Right renal pelvis (tissue), 4 donors: ENCODE measurements at places on chromosomes 16 and 17.
A peak's percentile ranks its signal among the peaks of the same experiment; 100 is the strongest.

DNA sequence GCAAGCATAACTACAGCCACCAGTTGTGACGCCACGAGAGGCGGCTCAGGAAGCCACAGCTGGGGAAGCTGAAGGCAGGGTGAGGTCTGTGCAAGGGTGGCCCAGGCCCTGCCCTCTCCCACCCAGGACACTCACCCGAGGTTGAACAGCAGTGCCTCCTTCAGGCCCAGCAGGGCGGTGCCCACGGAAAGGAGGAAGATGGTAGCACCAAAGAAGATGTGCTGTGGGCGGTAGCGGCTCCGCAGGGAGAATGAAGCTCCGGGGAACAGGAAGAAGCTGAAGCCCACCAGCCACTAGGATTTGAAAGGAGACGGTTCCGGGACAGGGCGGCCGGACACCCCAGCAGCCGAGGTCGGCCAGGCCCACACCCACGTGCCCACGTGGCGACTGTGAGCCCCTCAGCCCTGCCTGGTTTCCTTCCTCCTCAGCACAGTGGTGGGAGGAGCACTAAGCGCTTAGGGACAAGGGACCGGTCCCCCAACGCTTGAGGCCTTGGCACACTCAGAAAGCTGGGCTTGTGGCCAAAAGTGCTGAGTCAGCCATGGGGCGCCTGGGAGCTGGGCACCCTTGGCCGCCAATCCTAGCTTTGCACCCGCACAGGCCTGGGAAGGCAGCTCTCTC lies 11.0 kb downstream of the CYB561 start:
- no peak for DNase-seq

GRCh38 chr17:27800522-27800921 lies at the start of gene NOS2:
TSS of gene NOS2 (minus strand) at chr17:27800529. CDS start at chr17:27798809, 1,720 bp downstream.
- DNase-seq = no peak

- no peak for DNase-seq
These were observed 1.6 kb upstream of the SEZ6 start for GRCh38 chr17:29007456-29007855.

DNA sequence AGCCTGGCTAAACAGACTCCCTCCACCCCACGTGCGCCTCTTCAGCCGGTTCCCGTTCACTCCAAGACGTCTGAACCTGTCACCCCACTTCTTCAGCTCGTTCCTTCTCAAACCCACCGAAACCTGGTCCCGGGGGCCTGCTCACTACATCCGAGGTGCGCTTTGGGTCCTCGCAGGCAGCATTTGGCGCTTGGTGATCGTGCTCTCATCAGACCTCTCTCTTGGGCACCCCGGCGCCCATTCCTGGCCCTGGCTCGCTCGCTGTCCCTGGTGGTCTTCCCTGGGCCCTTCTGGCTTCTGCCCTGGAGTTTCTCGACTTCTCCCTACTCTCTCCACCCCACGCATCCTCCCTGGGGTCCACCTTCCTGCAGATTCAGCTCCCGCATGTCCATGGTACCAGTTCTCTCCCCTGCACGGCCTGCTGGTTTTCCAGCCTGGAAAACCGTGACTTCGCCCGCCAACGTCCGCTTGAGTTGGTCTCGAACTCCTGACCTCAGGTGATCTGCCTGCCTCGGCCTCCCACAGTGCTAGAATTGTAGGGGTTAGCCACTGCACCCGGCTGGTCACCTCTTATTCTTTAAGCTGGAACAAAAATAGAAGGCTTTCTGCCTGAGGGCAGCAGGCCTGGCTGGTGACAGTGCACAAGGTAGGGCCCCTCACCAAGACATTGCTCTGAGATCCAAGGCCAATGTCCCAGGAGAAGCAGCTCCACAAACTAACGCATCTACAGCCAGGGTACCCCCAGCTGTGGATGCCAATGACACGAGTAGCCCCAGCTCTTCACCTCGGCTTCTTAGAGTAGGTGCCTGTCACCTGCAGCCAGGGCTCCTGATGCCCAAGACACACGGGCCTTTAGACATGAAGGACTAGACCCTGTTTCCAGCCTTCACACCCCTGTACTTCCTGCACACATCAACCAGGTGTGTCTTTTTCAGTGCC lies 1.1 kb upstream of the MEAK7 start:
- DNase-seq = no peak

DNA sequence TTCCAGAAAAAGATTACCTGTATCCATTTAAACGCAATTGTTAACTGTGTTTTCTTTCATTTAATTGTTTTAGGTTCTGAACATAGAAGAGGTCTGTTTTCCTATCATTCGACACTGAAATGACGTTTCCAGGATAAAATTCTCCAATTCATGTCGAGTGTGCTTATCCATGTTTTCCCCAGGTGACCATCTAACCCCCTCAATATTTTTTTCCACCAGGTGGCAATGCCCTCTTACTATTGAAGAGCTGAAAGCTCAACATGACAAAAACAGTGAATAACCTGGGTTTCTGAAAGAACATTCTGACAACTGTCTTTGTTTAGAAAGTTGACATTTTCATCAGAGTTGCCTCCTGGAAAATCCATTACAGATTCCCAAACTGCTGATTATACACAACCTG lies 948.7 kb downstream of the KCNJ2 start:
- peak; percentile 2 for DNase-seq
